ENCODE measurements at places on chromosomes 6 and 20.

GRCh38 chr20:25125636-25126035, 43.7 kb upstream of the VSX1 start:
- DNase-seq, result no peak

DNA sequence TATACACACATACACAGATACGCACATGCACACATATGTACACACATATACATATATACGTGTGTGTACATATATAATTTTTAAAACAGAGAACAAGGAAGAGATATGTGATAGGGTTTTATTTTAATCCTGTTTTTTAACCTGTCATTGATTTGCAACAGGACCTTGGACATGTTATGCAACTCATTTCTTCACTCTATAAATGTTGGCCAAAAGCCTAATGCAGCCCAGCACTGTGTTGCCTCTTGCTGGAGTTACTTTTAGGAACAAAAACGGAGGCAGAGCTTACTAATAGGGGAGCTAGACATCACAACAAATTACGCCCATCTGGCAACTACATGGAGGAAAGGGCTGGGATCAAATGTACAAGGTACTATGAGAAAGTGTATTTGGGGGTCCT, 179.9 kb upstream of the TAB2 start:
- no peak for DNase-seq

- DNase-seq, result no peak
Observed at GRCh38 chr6:34506718-34507117, 40.8 kb downstream of the PACSIN1 start.

DNA sequence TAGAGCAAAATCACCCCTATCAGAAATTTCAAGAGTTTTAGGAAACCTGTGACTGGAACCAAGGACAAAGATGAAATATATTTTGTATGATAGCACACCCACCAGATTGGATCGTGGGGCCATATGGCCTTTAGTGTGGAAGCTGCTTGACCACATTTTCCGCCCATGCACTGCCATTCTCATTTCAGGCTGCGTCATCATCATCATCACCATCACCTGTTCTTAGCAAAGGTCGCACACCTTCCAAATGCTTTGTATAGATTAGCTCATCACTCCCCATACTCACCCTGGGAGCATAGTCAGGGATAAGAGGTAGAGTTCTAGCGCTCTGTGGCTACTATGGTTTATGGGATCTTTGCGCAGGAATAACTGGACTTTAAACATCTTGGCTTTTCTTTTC, 185.7 kb downstream of the MTHFD1L start:
- no peak for DNase-seq

GRCh38 chr20:24820345-24820744, 128.7 kb upstream of the CST7 start:
- DNase-seq, result no peak

- peak; percentile 92 for DNase-seq
Observed at GRCh38 chr6:16639684-16640480, 121.4 kb downstream of the ATXN1 start.

DNA sequence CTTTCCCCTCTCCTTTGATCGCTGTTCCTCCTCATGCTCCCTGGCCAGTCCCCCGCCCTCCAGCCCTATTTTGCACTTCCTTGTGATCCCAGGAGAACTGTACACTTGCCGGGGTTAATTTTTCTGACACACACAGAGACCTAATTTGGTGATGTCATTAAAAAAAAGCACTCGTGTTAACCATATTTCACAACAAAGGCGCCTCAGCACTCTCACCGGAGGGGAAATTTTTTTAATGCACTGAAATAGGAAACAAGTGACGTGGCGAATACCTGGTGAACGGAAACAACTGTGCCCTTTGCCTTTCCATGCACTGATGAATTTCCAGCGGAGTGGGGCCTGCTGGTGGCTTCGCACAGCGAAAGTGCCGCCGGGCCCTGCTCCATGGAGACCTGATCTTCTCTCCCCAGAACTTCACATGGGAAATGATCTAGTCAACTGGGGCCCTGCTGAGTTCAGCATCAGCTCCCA, 53.9 kb upstream of the TAGAP start:
- DNase-seq, result no peak

DNA sequence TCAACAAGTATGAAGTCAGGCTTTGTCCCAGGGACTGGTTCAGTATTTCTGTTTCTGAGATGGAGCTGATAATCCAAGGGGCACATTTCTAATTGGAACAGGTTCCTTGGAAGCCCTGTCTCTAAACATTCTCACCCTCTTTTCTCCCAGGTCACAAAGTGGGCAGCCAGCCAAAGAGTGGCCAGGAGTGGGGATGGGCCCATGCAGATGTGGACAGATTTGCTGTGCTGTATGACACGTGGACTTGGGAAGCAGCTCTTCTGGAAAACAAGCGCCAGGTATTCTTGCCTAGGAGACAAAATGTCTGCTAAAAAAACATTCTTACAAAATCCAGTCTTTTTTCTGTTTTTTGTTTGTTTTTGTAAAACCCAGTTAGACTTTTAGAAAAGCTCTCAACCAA, 140.2 kb downstream of the CD164 start:
- no peak for DNase-seq

DNA sequence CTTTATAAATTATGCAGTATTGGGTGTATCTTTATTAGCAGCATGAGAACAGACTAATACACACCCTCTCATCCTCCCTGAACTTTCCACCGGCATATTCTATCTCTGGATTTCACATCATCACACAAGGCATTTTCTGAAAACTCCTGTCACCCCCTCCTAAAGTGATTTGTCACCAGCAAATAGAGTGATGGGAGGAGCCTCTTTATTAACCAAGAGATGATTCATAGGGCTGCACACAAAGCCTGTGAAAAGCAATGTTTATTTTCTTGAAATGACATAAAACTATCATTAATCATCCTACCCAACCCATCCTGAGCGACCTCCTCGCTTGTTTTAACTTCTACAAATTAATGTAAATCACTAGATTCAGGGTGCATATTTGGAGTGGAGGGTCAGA, 394.7 kb upstream of the SULF2 start:
- peak; percentile 93 for DNase-seq

- peak; percentile 90 for DNase-seq
Observed at GRCh38 chr20:43726811-43727338, at the start of gene GTSF1L. Gene GTSF1L, minus strand, starts transcription at chr20:43727002. Its CDS starts 308 bp downstream, at chr20:43726694.

GRCh38 chr6:49541210-49541724, 9.2 kb upstream of the C6orf141 start:
- peak; percentile 94 for DNase-seq

GRCh38 chr20:23060629-23061028, 11.2 kb upstream of the THBD start:
- DNase-seq, result no peak

DNA sequence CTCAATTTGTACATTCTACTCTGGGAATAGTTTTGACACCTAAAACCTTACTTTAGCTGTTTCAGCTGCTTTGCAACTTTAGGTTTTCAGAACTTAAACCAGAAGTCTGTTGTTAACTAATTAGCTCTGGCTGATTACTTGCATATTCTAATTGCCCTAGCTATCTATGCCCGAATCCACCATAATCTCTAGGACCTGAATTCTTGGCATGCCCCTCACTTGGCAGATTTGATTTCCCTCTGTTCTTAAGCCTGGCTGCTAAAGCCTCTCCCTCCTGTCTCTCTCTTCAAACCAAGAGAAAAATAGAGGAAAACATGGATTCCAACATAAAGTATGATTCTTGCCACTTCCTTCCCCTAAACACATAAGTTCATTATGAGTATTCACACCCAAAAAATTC, 35.0 kb upstream of the LIN28B start:
- no peak for DNase-seq
